ENCODE measurements at places on chromosomes 5 and 9. TPM values are rescaled to one million over a fixed set of nuclear protein-coding genes. Genes with fewer than 3 reads are reported as not detected.

DNA sequence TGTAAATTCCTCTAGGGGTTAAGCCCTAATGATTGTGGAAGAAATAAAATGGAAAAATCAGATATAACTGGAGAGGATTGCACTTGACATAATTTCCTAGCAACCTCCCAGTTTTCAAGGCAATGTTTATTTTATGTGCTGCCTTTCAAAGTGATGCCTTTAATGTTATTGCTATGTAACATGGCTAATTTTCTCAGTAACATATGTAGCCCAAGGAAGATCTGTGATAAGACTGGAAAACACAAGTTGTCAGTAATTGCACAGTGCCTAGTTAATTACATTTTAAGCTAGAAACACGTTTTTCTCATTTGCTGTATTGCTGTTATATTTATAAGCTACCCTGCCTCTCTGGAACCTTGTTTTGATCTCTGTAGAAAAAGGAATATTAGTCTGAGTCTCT lies 49.2 kb upstream of the KCNN2 start:
- no peak for ATAC-seq

The GOLGA2 gene
- 68.3 TPM for total RNA-seq

DNA sequence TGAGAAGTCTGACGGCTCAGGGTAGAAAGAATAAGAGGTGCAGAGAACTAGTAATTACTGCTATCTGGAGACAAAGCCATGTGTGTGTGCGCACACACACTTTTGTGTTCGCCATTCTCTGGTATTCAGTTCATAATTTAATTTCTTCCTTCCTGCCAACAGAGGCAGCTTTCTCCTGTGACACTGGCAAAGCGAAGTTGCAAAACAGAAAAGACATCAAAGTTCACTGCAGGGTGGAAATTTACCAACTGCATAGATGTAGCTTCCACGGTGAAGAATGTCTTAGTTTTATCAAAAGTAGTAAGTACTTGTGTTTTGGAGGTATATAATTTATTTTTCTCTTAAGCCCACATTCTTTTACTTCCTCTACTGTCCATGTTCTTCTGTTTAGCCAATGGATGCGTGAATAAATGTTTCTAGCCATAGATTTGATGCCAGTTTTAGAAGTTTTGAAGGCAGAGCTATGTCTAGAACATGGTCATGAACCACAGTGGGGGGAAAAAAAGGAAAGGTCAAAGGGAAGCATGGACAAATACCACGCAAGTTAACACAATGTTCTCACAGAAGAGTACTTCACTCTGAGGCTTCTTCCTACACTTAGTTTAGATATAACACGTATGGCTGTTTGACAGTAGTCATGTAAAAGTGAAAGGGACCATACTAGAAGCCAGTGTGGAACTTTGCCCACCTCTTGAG lies 536.5 kb upstream of the GRIA1 start:
- no peak for ATAC-seq

The SPINK7 gene
- 138 TPM for total RNA-seq

DNA sequence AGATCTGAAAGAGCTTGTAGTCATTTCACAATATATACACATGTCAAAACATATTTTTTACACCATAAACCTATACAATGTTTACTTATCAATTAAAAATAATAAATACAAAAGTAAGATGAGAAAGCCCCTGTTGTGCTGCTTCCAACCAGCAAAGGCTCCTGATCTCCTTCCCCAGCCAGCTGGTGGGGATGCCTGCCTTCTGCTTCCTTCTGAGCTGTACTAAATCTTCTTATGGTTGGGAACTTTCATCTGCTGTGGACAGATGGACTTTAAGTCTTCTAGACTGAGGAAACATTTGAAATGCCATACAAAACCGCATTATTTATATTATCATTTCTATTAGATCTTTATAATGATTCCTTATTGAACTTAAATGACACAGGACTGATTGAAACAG lies 745.3 kb upstream of the CHD1 start:
- no peak for ATAC-seq

The CIZ1 gene
- total RNA-seq: 85.2 TPM

DNA sequence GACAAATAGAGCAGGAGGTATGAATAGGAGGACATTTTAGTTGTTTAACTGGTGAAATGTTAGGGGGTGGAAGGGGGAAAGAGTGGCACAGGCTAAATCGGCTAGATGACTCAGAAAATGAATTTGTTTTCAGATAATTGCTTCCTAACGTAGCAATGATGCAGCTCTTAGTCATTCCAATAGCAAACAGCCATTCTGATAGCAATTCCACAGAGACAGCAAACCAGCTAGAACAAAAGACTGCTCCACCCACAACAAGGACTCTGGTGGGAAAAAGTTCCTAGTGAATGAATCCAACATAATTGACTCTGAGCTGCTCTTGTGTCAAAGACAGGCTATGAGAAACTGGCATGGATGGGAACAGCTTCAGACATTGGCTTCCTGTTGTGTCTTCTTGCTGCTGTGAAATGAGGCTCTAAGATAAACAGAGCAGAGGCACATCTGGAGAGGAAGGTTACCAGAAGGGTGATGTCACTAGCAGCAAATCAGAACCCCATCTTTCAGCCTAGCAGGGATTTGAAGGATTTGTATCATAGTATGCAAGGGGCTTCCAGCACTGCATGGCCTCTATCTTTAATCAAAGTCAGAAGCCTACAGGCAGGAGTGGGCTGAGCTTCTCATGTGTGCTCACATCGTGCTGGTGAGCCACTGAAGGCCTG lies 28.1 kb upstream of the F2RL1 start:
- peak; percentile 92 for ATAC-seq

GRCh38 chr9:109846776-109847175 lies 66.8 kb downstream of the PALM2AKAP2 start:
- ATAC-seq: no peak

GRCh38 chr9:24657387-24657786 lies 111.7 kb upstream of the IZUMO3 start:
- ATAC-seq: no peak

- no peak for ATAC-seq
Observed at GRCh38 chr9:130020618-130021017, 22.4 kb downstream of the FNBP1 start.

DNA sequence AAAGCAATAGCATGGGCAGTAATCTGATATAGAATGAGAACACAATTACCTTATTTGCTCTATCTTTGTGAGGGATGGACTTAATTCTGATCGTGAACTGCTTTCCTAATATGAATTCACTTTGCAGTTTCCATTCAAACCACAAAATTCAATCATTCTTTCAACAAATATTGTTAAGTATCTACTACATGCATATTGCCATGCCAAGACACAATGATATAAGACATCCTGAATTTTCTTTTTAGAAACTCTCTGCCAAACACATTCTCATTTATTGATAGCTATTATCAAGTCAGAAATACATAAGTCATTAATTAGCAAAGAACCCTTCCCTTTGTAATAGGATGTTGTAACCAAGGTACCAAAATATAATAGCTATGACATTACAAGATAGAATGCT lies 121.6 kb upstream of the TARS1 start:
- no peak for ATAC-seq

GRCh38 chr5:142360051-142360498 lies 35.3 kb upstream of the SPRY4 start:
- ATAC-seq: no peak

- ATAC-seq: no peak
Observed at GRCh38 chr5:2205185-2205585, 322.5 kb upstream of the IRX4 start.

- no peak for ATAC-seq
Observed at GRCh38 chr5:79124607-79125006, 13.0 kb downstream of the BHMT start.

GRCh38 chr5:140311011-140311467 lies 8.1 kb upstream of the PFDN1 start:
- ATAC-seq: peak; percentile 63

The ADAMTS2 gene
- total RNA-seq: 3.5 TPM

The SPATA31D1 gene
- not detected for total RNA-seq

The PCDHA1 gene
- not detected for total RNA-seq

DNA sequence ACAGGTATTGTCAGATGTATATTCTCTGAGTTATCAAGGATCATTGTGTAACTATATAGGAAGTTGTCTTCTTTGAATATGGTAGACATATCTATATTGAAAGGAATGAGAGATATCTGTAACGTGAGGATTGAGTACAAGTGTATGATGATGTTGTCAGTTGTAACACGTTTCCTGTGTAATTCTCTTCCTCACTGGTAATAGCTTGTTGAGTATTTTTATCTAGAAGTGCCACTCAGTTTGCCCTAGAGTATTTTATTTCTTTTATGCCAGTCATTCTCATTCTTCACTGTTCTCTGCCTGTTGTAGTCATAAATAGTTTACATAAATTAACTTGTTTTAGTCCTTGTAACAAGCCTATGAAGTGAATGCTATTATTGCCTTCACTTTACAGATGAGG lies 172.1 kb downstream of the BAAT start:
- ATAC-seq: no peak

GRCh38 chr9:92971776-92972175 lies 24.5 kb downstream of the FGD3 start:
- no peak for ATAC-seq

GRCh38 chr5:13674391-13674790 lies 270.1 kb downstream of the DNAH5 start:
- ATAC-seq: no peak

The PDE6A gene
- total RNA-seq: 0.48 TPM

- ATAC-seq: peak; percentile 53
Observed at GRCh38 chr5:10590226-10590999, 26.5 kb downstream of the ANKRD33B start.

The OLFML2A gene
- total RNA-seq: 12.3 TPM

DNA sequence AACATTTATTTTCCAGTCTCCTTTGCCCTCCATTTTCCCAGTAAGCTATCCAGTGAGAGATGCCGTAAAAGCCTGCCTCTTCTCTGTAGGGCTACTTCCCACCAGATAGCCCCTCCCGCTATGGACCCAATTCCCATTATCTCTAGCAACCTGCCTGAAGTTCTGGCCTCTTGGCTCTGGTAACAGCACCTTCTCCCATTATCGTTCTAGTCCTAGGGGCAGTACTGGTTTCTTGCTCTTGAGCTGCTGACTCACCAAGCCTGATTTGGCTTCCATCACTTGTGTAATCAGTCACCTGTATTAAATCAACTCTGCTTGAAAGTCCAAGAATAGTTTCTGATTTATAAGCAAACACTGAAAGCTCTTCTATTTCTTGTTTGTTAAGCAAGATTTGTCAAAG lies 42.8 kb upstream of the PARP8 start:
- ATAC-seq: no peak

DNA sequence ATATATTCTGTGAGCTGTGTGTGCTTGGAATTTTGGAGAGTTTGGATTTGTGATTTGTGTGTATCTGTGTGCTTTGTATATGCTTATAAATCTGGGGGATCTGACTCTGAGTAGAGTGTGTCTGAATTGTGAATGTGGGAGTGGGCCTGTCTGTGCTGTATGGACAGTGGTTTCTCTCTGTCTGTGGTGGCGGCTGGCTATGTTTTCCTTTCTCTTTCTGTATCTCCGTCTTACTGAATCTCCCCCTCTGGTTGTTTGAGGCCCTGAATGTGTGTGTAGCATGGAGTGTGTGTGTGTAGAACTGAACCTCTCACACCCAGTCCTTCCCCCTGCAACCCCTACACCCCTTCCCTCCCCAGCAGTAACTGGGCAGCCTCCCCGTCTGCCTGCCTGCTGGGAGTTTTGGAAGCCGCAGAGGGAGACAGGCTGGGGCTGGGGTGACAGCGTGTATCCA lies 4.7 kb downstream of the CXXC5 start:
- ATAC-seq: no peak

DNA sequence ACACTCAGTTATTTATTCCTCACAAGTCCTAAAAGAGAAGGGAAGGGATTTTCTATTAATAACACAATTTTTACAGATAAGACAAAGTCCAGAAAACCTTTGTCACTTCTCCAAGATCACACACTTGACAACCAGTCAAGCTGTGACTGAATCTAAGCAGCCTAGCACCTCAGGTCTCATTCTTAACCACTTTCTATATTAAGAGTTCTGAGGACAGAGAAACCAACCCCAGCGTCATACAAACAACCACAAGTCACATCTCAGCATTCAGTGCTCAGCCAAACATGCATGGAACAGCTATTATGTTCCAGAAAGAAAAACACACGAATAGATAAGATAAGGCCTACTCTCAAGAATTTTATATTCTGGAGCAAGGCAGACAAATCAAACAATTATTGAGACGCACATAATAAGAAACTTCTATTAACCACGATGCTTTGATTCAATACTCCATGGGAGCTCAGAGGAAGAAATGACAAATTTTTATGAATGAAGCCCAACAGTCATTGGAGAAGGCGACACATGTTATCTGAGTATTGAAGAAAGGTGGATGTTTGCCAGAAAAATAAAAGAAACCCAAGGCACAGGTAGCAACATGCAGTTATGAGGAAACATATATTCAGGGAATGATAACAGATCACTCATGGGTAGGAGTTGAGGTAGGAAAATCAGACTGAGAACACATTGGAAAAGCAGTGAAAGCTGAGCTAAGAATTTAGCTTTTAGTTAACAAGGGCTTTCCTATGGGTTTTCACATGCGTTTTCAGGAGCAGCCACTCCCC lies 113.1 kb downstream of the HTR4 start:
- ATAC-seq: no peak

DNA sequence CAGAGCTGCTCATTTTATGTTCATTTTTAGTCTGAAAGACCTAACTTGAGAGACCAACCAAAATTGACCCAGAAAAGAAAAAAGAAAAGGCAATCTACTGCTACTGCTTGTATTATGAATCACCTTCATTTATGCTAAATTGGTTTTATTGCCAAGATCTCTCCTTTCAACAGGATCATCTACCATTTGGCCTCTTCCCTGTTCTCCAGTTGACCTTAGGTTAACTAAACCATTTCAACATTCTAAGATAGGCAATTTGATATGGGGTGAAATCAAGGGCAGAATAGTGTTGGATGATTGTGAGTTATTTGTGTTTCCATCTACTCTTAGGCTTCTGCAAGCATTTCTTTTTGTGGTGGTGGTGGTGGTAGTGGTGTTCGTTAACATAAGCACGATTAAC lies 48.3 kb upstream of the POU4F3 start:
- no peak for ATAC-seq

The TNFAIP8 gene
- total RNA-seq: 15.3 TPM

DNA sequence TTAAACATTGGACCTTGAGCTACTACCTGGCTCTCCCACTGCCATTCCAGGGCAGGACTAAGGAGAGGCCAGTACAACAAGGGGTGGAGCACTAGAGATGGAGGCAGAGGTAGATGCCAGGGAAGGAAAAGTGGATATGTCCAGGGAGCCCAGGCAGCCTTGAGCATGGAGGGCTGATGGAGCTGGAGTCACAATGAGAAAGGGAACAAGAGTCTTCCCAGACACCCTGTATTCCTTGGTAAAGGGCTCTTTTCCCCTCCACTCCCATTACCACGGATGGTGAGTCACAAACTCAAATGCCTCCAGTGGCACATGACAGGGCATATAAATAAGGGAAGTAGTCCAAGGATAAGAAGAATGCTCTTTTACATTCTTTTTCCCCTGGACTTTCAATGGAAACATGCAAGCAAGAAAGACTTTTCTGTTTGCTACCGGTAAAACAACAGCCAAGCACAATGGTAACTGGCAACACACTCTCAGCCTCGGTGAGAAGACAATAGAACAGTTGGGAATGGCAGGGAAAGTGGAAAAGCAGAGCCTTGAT lies 16.7 kb downstream of the ERAP1 start:
- peak; percentile 43 for ATAC-seq

The CDX1 gene
- not detected for total RNA-seq

- ATAC-seq: no peak
Observed at GRCh38 chr9:36912620-36913019, 121.4 kb downstream of the PAX5 start.

Measured in esophagus mucosa (tissue), 1 donor.